ENCODE measurements at places on chromosomes 7 and 10.

DNA sequence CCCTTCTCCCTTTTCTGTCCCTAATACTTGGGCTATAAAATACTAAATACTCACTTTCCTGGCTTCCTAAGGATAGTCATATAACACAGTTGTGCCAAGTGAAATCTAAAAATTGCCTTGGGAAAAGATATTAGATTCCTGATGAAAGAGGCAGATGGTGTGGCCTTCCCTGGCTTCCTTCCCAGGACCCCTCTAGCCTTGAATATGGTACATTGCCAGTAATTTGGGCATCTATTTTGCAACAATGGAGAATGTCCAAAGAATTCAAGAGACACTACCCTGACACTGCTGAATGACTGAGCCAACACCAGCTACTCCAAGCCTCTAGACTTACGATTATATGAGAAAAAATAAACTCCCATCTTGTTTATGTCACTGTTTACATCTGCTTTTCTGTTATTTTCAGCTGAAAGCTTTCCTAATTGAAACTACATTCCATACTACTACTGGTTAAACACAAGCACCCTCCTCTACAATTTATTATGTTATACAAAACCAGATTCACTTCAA is 17.9 kb downstream of the COPG2 start:
- no peak for DNase-seq

- no peak for DNase-seq
Observed at GRCh38 chr10:72702868-72703581, 11.1 kb downstream of the MCU start.

DNA sequence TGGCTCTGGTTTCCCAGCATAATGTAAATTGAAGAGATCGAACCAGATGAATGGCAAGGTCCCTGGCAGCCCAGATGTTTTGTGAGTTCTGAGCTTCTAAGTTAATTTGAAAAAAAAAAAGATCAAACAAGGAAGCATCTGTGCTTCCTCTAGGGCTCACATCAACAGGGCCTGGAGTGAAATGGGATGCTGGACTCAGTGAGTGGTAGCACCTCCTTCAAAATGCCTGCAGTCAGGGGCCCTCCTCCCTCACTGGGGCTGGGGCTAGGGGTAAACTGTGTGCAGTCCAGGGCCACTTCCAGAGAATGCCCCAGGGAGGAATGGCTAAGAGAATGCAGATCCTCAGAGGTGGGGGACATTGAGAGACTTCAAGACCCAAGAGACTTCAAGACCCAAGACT is 6.0 kb upstream of the CUEDC2 start:
- DNase-seq = no peak

DNA sequence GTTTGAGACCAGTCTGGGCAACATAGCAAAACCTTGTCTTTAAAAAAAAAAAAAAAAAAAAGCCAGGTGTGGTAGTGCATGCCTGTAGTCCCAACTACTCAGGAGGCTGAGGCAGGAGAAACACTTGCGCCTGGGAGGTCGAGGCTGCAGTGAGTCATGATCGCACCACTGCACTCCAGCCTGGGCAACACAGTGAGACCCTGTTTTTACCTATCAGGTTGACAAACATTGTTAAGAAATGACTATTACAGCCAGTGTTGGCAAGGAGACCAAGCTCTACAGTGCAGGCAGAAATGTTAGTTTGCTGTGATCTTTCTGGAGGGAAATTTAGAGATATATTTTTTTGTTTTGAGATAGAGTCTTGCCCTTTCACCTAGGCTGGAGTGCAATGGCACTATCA is 37.3 kb downstream of the CUL1 start:
- DNase-seq = no peak

DNA sequence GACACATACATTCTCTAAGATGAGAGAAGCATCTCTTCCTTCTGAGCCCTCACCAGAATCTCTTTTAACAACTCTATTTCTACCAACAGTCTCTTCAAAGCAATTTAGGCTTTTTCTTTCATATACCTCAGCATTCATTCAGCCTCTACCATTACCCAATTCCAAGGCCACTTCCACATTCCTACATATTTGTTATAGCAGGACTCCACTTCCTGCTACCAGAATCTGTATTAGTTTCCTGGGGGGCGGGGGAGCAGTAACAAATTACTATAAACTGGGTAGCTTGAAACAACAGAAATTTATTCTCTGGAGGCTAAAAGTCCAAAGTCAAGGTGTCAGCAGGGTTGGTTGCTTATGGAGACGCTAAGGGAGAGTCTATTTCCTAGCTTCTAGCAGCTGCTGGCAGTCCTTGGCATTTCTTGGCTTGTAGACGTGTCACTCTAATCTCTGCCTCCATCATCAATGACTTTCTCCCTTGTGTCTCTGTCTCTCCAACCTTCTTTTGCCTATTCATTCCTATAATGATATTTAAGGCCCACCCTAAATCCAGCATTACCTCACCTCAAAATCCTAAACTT is 7.4 kb downstream of the PRPS1L1 start:
- peak; percentile 6 for DNase-seq

DNA sequence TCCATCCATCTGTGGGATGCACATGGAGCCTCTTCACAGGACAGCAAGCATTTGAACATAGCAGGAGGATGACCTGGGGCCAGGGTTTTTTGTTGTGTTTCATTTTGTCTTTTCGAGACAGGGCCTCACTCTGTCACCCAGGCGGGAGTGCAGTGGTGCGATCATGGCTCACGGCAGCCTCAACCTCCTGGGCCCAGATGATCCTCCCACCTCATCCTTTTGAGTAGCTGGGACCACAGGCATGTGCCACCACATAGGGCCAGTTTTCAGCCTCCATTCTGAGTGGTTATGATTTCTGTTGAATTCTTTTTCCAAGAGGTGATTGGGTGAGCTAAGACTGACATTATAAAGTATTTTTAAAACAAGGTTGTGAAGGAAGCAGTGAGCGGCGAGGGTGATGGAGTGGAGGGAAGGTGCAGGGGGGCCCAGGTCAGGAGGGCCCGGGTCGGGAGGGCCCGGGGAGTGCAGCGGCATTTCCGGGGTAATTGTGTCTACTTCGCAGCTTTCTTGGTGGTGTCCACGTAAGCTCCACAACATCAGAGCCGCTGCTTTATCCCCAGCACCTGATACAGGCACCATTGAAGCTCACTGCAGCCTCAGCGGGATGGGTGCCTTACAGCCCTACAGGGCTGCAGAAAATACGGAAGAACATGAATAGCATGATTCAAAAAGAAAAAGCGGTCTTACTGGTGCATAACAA is 12.0 kb upstream of the LARP4B start:
- no peak for DNase-seq

DNA sequence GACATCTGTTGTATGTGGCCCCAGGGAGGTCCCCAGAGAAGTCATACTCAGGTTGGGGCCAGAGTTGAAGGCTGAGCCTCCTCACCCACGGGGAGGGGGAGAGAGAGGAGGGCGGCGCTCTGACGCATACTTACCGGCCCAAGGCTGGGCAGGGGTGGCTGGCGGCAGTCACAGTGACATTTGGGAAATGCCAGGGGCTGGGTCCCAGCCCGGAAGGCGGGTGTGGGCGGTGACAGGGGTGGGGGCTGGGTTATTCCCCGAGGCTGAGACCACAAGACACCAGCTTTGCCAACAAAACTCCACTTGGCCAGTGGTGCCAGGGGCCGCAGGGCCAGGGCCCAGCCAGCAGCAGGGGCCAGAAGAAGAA is 41.1 kb downstream of the RASGEF1A start:
- DNase-seq = no peak

DNA sequence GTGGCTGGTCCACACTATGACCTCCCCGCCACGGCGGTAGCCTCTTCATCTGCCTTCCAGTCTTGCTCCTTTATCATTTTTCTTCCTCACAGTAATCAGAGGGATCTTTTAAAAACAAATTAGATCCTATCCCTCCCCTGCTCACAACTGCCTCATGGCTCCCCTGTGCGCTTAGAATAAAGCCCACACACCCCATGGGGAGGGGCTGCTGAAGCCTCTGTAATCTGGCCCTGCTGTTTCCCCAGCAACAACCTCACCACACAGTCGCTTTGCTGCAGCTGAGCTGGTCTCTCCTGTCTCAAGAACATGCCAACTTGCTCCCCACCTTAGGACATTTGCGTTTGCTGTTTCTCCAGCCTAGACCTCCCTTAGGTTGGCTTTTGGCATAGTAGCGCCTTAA is 41.0 kb downstream of the SP8 start:
- DNase-seq = no peak

DNA sequence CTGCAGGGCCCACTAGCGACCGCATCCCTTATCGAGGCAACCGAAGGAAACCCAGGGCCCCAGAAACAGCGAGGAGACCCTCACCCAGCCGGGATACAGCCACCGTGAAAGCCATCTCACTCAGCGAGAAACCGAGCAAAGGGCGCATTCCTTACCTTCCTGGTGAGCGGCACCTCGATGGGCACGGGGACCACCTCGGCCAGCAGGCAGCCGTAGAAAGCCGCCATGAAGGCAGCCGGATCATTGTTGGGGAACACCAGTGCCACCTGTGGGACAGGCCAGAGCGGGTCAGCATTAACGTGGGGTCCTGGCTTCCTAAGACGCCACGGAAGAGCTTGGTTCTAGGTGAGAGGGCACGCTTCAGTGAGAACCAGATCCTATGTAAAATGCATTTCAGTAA is 263.7 kb downstream of the ZMYND11 start:
- no peak for DNase-seq

GRCh38 chr10:50325449-50326171 is 74.3 kb upstream of the ASAH2 start:
- DNase-seq = peak; percentile 83

- no peak for DNase-seq
Observed at GRCh38 chr10:60573336-60573735, 183.7 kb upstream of the ANK3 start.

DNA sequence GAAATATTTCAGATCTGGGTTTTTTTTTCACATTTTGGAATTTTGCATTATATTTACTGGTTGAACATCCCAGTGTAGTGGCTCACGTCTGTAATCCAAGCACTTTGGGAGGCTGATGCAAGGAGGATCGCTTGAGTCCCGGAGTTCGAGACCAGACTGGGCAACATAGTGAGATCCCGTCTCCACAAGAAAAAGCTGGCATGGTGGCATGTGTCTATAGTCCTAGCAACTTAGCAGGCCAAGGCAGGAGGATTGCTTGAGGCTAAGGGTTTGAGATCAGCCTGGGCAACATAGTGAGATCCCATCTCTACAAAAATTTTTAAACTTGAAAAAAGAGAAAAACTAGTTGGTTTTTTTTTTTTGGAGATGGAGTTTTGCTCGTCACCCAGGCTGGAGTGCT is 6.0 kb downstream of the RFC2 start:
- DNase-seq = no peak

DNA sequence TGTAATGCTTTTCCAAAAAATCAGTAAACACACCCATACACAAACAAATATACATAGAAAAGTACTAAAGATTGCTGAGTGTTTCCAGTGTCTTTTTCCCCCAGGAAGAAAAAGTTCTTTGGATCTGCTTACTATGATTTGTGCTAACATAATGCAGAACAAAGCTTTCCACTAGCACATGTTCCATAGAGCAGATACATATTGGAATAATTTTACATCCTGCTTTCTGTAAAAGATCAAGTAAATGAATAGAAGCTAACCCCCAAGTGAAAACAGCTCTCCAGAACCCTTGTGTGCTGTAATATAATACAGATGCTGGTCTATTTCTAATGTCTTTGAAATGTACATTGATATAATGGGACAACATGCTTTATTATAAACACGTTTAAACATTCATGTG is 125.5 kb downstream of the PON1 start:
- no peak for DNase-seq

GRCh38 chr7:91651986-91652385 is 228.5 kb downstream of the MTERF1 start:
- DNase-seq = no peak

DNA sequence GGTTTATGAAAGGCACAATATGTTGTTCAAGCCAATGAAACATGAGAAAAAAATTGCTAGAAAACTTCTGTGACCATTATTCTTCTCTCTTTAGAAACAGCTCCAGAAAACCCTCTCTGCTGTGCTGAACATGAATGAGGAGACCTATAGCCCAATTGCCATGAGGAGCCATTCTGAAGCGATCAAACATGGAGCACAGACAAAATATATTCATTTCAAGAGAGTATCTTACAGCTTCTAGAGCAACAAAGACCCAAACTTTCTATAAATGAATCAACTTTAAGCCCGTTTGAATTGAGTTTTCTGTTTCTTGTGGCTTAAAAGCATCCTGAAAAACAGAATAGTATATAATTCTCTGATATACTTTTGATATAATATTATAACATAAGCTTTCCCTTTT is 83.4 kb upstream of the UCN3 start:
- no peak for DNase-seq

DNA sequence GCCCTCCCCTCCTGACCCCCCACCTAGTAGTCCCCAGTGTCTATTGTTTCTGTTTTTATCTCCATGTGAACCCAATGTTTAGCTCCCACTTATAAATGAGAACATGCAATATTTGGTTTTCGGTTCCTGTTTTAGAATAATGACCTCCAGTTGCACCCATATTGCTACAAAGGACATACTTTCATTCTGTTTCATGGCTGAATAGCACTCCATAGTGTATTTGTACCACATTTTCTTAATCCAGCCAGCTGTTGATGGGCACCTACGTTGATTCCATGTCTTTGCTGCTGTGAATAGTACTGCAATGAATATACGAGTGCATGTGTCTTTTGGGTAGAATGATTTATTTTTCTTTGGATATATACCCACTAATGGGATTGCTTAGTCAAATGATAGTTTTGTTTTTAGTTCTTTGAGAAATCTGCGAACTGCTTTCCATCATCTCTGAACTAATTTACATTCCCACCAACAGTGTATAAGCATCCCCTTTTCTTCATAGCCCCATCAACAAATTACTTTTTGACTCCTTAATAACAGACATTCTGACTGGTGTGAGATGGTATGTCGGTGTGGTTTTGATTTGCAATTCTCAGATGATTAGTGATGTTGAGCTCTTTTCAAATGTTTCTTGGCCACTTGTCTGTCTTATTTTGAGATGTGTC is 128.4 kb upstream of the PHYHIPL start:
- DNase-seq = no peak

DNA sequence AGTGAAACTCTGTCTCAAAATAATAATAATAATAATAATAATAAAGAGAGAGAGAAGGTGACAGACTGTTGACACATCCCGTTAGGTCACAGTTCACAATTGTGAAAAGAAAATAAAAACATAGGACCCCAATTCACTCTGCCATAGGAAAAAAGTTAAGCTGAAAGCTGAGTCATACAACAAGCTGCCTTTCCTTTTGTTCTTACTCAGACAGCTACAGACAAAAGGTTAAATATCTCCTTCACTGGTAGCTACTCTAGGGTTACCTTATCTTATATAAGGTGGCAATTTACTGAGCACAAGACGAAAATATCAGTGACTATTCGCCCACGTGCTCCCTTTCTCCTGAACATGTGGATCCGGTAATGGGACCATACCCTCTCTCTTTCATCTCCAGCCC is 17.5 kb downstream of the TUBAL3 start:
- DNase-seq = no peak

- peak; percentile 49 for DNase-seq
Observed at GRCh38 chr7:134920026-134920753, 66.1 kb upstream of the AGBL3 start.

All from HS-5 (cell line).